Skeletal muscle cell (primary cell): ENCODE measurements at places on chromosomes 5 and 9.

DNA sequence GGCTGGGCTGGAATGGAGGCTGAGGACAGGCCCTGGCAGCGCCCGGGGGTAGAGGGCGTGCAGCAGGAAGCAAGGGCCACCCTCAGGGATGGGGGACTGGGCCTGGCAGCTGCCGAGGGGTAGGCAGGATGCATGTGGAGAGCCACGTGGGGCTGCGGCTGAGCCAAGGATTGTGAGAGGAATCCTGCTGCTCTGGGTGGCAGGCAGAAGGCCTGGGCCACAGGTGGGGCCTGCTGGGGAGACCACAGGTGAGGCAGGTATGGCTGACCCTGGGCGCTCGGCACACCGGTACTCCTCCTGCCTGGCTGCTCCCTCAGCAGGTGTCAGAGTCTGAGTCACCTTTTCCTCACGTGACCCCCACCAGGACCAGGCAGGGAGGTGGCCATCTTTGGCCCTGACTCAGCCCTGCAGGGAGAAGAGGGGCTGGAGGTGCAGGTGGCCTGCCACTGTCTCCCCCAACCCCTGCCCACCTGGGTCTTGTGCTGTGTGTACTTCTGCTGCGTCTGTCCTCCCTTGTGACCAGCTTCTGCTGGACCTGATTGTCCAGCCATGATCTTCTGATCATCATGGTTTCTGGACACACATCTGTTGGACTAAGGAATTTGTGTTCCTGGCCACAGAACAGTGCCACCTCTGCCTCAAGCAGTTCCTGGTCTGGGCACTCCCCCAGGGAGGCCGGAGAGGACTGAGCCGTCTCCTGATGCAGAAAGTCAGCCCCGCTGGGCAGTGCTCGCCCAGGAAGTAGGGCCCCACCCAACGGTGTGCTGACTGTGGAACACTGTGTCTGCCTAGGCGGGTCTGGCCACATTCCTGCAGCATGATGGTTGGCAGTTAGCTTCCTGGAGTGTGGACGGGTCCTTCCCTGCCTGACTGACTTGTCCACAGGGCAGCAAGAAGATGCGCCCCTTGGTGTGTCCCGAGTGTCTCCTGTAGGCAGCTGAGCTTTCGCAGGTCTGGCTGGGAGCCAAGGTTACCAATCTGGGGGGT is 6.4 kb downstream of the ARRDC1 start:
- DNase-seq = no peak

DNA sequence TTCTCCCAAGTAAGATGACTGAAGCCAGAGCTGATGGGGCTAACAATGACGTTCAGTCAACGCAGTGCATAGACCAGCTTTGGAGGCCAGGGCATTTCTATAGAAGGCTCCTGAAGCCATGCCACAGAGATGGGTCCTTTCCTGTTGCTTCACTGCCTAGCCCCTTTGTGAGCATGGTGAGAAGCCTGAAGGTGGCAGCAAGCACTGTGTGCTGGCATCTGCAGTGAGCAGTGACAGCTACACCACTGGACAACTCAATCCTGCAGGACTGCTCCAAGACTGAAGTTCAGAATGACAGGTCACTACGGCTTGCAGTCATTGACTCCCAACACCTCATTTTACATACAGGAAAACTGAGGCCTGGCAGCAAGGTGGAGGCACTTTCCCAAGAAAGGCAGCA is 229.0 kb downstream of the TSSK1B start:
- DNase-seq = no peak

- no peak for DNase-seq
Observed at GRCh38 chr9:89853161-89853560, 248.3 kb downstream of the GADD45G start.

DNA sequence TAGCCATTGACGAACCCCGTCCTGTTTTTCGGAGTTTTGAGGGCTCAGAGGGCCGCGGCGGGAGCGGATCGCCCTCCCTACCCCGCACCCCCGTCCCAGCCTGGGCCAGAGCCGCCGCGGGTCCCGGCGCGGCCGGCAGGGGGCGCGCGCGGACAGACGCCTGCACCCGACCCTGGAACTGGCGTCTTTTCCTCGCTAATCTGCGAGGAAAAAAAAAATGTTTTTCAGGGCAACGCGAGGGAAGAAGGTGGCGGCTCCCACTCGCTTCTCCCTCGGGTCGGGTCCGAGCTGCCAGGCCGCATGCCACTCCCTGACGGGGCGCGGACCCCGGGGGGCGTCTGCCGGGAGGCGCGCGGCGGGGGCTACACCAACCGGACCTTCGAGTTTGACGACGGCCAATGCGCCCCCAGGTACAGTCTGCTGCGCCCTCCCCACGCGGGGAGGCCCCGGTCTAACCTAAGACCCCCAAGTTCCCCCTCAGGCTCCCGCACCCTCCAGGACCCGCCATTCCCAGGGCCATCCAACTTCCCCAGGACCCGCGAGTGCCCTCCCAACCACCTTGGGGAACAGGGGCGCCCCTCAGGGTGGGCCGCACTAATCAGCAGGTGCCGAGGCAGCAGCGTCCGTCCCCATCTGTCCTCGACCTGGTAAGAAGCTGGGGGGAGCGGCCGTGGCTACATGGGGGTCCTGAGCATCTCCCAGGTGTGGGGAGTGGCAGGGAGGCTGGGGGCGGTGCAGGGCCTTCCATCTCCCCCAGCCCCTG is at the start of gene KCNT1:
Gene KCNT1 (plus strand): TSS at position 227 of the 763 bp plus-strand sequence. CDS start 74 bp downstream, at position 301.
- no peak for DNase-seq

- no peak for DNase-seq
Observed at GRCh38 chr9:125629446-125629845, 77.6 kb downstream of the MAPKAP1 start.

DNA sequence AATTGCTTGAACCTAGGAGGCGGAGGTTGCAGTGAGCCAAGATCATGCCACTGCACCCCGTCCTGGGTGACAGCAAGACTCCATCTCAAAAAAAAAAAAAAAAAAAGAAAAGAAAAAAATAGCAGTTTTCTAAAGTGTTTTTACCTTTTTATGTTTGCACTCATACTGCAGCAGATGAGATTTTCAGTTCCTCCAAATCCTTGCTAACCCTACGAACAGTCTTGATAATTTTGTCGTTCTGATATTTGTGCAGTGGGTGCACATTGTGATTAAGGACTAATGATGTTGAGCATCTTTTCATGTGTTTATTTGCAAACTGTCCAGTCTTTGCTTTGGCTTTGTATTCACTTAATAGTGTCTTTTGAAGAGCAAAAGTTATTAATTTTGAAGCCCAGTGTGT is 42.9 kb downstream of the ZCCHC7 start:
- DNase-seq = no peak

- peak; percentile 4 for DNase-seq
Observed at GRCh38 chr9:2663461-2664173, 42.0 kb downstream of the VLDLR start.

GRCh38 chr5:169803077-169803981 is 166.3 kb downstream of the DOCK2 start:
- DNase-seq = peak; percentile 98

GRCh38 chr5:83721953-83722901 is 1.6 kb upstream of the HAPLN1 start:
- DNase-seq = no peak

DNA sequence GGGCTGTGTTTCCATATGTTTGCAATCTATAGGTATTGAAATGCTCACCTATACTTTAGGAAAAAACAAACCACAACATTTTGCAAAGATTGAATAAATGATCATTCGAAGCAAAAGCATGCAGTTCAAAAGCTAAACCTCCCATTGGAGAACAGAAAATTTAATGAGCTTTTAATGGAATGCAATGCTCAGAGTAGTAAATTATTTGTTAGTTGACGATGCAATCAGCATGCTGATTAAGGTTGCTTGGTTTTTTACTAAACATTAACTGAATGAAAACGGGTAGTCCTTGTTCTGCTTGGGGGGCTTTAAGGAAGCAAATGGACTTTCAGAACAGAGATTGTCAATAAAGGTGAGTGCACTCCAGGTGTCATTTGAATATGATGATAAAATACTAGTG is 123.3 kb upstream of the TMEM161B start:
- DNase-seq = no peak

DNA sequence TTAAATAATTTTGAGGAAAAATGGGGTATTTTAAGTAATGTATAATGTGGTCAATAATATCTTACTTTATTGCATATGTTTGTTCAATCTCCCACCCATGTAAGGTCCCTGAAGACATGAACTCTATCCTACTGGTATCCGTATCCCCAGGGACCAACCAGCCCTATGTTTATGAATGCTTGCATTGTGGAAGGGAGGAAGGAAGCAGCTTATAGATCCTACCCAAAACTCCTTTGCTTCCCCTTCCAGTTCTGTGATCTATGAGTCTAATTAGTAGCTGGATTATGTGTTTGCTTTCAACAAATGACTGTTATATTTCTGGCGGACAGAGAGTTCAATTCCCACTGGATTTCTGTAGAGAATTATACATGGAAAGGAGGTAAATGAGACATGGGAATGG is 45.6 kb downstream of the CNTRL start:
- no peak for DNase-seq

GRCh38 chr9:85158512-85158911 is 489.0 kb downstream of the NTRK2 start:
- no peak for DNase-seq

- no peak for DNase-seq
Observed at GRCh38 chr5:139796061-139796806, 626 bp downstream of the PSD2 start.

- no peak for DNase-seq
Observed at GRCh38 chr5:68428231-68428811, 212.8 kb downstream of the PIK3R1 start.

DNA sequence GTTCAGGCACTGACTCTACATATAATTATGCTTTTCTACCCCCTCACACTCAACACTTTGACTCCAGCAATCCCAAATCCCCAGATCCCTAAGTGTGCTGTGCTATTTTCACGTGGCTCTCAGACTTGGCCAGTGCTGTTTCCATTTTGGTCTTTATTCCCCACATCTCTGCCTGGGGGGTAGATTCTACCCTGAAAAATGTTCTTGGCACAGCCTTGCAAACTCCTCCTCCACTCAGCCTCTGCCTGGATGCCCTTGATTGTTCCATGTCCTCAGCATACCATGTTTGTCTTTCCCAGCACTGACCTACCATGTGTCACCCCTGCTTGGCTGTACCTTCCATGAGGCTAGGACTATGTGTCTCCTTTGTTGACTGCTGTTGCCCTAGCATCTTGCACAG is 43.0 kb downstream of the FXN start:
- peak; percentile 82 for DNase-seq

DNA sequence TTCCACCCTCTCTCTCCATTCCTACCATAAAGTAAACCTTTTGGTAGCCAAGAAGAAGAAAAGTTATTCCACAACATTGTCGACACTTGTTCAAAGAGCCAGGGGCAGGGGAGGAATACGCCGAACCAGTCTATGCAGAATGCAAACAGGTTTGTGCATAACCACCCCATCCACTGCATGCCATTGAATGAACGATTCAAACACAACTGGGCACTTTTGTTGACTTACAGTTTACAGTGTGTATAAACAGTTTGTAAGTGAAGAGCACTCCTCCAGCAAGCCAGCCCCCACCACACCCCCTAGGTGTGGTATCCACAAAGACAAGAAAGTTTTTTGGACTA is 6.8 kb upstream of the S1PR3 start:
- no peak for DNase-seq

- no peak for DNase-seq
Observed at GRCh38 chr5:149426931-149427330, 47.8 kb upstream of the IL17B start.

DNA sequence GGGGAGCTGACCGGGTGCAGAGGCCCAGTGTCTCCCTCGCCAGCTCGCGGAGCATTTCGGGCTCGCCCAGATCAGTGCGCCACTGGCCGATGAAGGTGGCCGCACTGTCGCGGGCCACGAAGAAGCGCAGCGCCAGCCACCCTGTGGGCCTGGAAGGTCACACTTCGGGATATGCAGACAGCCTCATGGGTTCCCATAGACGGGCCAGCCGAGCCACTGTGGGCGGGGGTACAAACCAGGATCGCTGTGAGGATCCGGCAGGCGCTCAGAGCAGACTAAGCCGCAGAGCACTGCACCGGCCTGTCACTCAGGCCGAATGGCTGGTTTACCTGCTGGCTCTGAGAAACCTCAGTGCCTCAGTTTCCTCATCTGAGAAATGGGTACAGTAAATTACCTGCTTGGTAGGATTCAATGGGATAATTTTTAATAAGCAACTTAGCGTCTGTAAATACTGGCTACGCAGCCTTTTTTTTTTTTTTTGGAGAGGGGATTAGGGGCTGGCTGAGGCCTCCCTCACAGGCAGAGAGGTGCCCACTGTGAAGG is 64.0 kb upstream of the IGFBPL1 start:
- DNase-seq = no peak

- no peak for DNase-seq
Observed at GRCh38 chr9:114718801-114719221, 36.8 kb upstream of the TEX48 start.

GRCh38 chr5:4640795-4641194 is 499.3 kb upstream of the ADAMTS16 start:
- DNase-seq = no peak

DNA sequence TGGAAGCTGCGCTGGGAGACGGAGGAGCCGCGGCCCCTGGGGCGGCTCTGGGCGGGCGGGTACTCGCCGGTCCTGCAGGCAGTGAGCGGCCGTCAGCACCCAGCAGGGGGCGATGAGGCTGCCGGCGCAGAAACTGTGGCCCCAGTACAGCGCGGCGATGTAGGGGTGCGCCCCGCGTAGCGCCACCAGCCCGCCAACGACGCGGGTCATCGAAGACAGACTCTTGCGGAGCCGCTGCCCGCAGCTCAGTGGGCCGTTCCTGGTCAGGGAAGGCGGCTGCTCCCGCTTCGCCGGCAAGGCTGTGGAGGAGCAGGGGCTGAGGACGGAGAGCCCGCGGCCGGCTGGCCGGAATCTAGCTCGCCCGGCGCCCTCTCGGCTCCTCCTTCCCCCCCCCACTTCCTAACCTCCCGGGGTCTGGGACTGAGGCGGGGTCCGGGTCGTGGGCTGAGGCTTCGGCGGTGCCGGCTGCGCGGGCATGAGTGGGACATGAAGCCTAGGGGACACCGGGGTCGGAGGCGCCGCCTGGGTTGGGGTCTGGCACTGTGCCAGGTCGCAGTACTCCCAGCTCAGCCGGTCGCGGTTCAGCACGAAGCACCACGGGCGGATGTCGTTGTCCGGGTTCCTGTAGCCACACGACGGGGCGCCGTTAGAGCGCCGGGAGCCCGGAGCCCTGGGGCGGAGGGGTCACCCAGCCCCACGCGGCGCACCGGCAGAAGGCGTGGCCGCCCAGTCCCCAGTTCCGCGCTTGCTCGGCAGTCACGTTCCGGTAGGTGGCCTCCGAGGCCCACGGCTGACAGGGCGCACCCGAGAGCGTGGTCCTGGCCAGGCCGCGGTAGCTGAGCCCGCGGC is 3.6 kb upstream of the PFN3 start:
- no peak for DNase-seq

DNA sequence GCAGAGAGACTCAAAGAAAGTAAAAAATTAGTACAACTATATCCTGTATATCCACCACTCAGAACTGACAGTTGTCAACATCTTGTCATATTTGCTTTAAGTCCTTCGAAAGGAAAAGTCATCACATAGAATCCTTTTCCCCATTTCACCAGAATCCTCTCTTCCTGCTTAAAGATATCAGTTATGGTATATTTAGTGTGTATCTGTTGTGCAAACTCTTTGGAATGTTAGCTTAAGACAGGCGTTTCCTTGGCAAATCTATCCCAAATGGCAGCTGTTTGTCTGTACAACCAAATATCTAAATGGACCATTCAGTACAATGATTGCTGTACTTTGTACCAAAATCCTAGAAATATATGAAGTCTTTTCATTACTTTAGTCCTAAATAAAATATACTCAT is 98.5 kb downstream of the ITGA1 start:
- no peak for DNase-seq

GRCh38 chr5:171850324-171850947 is 64.8 kb downstream of the SMIM23 start:
- DNase-seq = no peak
